ENCODE measurements at places on chromosomes 7 and 10.

- H3K27ac ChIP-seq: no peak overlapping the region
- H3K4me1 ChIP-seq: no peaks in the 10 kb centered on the region
- H3K36me3 ChIP-seq: no peaks in the 10 kb centered on the region
- DNase-seq: no peak
- peaks cover 47% of the 10 kb centered on the region for H3K27me3 ChIP-seq
Measured at GRCh38 chr10:94308866-94309265, 53.9 kb downstream of the NOC3L start.

GRCh38 chr7:47950714-47951113 is 2.4 kb upstream of the PKD1L1 start:
- no peak overlapping the region for H3K4me3 ChIP-seq
- no peak for DNase-seq
- no peak overlapping the region for H3K27ac ChIP-seq
- H3K4me1 ChIP-seq: no peaks in the 10 kb centered on the region

- H3K27ac ChIP-seq: no peak overlapping the region
- H3K27me3 ChIP-seq: peaks cover 5% of the 10 kb centered on the region
- no peaks in the 10 kb centered on the region for H3K4me1 ChIP-seq
- H3K36me3 ChIP-seq: no peaks in the 10 kb centered on the region
Measured at GRCh38 chr10:76111986-76112825, 680.8 kb downstream of the LRMDA start.

DNA sequence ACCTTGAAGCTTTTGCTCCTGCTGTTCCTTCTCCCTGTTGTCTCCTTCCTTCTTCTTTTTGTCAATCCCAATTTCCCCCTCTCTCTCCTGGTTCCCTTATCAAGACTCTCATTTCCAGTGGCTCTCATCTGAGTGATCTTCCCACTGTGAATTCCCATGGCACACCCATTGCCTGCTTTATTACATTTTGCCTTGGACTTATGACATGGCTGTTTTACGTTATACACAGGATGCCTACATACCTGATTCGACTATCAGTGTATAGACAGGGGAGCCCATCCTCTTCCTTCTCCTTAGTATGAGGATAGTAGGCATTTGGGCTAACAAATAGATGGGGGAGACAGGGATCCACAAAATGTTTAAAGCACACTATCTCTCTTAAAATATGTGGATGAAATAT is 39.9 kb upstream of the EFCAB10 start:
- no peaks in the 10 kb centered on the region for H3K27me3 ChIP-seq
- no peak for DNase-seq
- H3K27ac ChIP-seq: no peak overlapping the region
- peaks cover 5% of the 10 kb centered on the region for H3K36me3 ChIP-seq

DNA sequence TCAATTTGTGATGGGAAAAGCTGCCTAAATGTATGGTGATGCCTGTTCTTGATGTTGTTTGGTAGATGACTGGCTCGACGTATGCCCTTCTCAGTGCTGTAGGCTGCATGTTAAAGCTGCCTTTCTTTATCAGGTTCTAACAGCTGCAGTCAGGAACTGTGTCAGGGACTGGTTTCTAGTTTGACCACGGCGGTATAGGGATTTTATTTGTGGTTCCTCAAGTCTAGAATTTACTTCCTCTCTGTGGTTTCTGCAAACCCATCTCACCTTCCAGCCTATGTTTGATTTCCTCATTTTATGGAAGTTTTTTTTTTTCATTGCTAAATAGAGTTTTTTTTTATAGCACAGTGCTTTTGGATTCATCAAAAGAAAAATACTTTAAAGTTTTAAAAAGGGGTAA is 26.5 kb downstream of the LMTK2 start:
- H3K4me1 ChIP-seq: peaks cover 52% of the 10 kb centered on the region
- H3K36me3 ChIP-seq: peaks cover 5% of the 10 kb centered on the region
- peak overlapping the region; percentile 88 for H3K27ac ChIP-seq
- peak; percentile 68 for DNase-seq
- peaks cover 11% of the 10 kb centered on the region for H3K27me3 ChIP-seq

DNA sequence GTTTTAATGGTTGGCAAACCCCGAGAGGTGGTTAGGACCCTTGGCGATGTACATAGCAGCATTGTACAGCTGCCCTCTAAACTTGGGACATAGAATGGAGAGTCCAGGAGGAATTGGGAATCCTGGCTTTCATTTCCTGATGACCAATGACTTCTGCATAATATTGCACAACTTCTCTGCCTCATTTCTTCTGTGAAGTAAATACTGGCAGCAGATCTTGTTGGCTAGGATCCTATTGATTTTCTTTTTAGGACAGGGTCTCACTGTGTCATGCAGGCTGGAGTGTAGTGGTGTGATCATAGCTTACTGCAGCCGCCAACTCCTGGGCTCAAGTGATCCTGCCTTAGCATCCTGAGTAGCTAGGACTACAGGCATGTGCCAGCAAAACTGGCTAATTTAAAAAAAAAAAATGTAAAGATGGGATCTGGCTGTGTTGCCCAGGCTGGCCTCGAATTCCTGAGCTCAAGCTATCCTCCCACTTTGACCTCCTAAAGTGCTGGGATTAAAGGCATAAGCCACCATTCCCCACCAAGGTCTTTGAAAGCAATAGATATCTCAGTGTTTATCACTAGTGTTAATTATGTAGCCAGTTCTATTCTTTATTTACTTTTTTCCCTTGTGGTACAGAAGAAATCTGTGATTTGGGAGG is 58.1 kb downstream of the PODXL start:
- no peaks in the 10 kb centered on the region for H3K27me3 ChIP-seq
- H3K36me3 ChIP-seq: no peaks in the 10 kb centered on the region
- H3K4me1 ChIP-seq: peaks cover 16% of the 10 kb centered on the region
- DNase-seq: no peak
- H3K27ac ChIP-seq: no peak overlapping the region

DNA sequence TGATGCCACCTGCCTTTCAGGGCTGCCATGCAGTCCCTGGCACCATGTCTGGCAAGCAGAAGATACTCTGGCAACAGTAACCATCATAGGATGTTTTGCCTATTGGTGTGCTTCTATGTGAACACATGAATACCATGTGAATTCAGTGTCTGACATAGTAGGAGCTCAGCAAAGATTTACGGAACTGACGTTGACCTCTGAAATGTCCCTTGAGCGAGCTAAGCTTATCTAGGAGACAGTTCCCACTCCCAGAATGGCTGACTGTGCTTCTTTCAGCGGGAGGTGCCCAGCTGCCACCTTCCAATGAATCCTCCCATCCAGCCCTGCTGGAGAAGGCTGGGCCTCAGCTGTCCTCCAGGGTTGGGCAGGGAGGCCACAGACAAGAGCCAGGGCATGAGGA is 71.2 kb upstream of the LRRC18 start:
- no peak for DNase-seq
- no peak overlapping the region for H3K4me3 ChIP-seq
- peaks cover 2% of the 10 kb centered on the region for H3K4me1 ChIP-seq

GRCh38 chr7:1065585-1066241 is 21.4 kb downstream of the GPR146 start:
- no peak overlapping the region for H3K4me3 ChIP-seq
- peak; percentile 86 for DNase-seq
- no peaks in the 10 kb centered on the region for H3K4me1 ChIP-seq
- H3K36me3 ChIP-seq: no peaks in the 10 kb centered on the region

- peaks cover 20% of the 10 kb centered on the region for H3K27me3 ChIP-seq
- no peaks in the 10 kb centered on the region for H3K4me1 ChIP-seq
- H3K4me3 ChIP-seq: no peak overlapping the region
- no peaks in the 10 kb centered on the region for H3K36me3 ChIP-seq
- no peak for DNase-seq
Measured at GRCh38 chr7:194252-195009, 2.1 kb downstream of the FAM20C start.

DNA sequence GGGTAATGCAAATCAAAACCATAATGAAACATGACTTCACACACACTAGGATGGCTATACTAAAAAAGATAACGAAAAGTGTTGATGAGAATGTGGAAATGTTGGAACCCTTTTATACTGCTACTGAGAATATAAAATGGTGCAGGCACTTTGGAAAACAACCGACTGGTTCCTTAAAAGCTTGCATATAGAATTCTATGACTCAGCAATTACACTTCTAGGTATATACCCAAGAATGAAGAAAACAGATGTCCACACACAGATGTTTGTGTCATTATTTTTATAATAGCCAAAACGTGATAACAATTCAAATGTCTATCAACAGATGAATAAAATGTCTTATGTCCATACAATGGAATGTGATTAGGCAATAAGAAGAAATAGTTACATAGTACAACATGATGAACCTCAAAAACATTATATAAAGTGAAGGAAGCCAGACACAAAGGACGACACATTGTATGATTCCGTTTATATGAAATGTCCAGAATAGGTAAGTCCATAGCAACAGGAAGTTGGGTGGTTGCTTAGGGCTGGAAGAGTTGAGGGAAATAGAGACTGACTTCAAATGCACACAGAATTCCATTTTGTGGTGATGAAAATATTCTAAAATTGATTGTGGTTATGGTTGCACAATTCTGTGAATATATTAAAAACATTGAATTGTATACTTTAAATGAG is 148.3 kb upstream of the PHYHIPL start:
- H3K4me1 ChIP-seq: no peaks in the 10 kb centered on the region
- DNase-seq: no peak
- H3K27ac ChIP-seq: no peak overlapping the region
- no peak overlapping the region for H3K4me3 ChIP-seq
- no peaks in the 10 kb centered on the region for H3K27me3 ChIP-seq
- H3K36me3 ChIP-seq: no peaks in the 10 kb centered on the region

- H3K36me3 ChIP-seq: no peaks in the 10 kb centered on the region
- peaks cover 6% of the 10 kb centered on the region for H3K4me1 ChIP-seq
- peaks cover 54% of the 10 kb centered on the region for H3K27me3 ChIP-seq
- DNase-seq: no peak
- no peak overlapping the region for H3K27ac ChIP-seq
Measured at GRCh38 chr7:120856621-120857352, 1.2 kb downstream of the TSPAN12 start.

DNA sequence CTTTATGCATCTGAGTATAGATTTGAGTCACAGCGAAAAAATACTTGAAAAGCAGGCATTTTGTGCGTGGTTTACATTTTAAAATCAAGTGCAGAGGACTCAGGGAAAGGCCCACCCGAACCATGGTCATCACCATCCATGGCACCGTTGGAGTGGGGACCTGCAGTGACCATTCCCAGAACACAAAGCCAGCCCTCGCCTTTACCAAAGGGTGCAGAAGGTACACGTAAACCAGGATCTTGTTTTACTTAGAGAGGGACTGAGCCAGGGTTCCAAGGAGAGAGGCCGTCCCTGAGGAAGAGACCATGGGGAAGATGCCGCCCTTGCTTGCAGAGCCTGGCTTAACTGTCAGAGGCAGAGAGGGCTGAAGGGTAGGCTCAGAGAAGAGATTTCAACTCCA is 12.0 kb upstream of the CNPY1 start:
- no peak overlapping the region for H3K27ac ChIP-seq
- no peaks in the 10 kb centered on the region for H3K36me3 ChIP-seq
- no peaks in the 10 kb centered on the region for H3K4me1 ChIP-seq
- H3K4me3 ChIP-seq: no peak overlapping the region

DNA sequence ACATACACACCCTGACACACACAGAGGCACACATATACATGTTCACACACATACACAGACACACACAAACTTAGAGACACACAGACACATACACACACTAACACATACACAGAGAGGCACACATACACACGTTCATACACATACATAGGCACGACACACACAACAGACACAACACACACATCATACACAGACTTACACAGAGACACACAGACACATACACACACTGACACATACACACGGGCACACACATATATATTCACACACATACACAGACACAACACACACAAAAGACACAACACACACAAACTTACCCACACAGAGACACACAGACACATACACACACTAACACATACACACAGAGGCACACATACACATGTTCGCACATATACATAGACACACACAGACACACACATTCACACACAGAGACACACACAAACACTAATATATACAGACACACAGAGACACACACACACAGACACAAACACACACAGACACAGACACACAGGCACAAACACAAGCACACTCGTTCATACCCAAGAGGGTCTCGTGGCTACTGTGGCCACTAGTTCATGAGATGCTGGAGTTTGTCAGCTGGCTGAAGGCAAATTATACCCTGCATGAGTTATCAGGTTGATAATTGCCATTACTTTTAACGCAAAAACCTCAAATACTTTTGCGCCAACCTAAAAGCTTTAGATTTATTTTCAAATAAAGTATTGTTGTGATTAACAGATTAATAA is 17.7 kb upstream of the KLF6 start:
- no peak overlapping the region for H3K4me3 ChIP-seq
- H3K4me1 ChIP-seq: peaks cover 26% of the 10 kb centered on the region
- DNase-seq: no peak
- H3K36me3 ChIP-seq: no peaks in the 10 kb centered on the region
- H3K27ac ChIP-seq: no peak overlapping the region

DNA sequence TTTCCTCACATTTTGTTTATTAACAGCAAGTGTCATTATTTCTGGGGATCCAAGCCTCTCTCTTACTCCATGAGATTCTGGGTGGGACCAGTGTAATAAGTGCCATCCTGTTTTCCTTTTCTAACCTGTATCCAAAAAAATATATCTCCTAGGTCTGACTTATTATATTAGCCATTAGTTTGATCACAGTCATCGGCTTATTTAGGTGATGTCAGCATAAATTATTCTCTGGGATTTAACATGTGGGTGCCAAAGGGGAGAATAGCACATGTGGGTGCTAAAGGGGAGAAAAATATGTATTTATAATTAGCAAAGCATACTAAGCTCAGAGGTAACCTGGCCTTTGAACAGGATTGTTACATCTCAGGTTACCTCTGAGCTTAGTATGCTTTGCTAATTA is 293.8 kb upstream of the SEMA3D start:
- no peaks in the 10 kb centered on the region for H3K27me3 ChIP-seq
- H3K27ac ChIP-seq: no peak overlapping the region
- no peak for DNase-seq
- no peaks in the 10 kb centered on the region for H3K4me1 ChIP-seq
- no peaks in the 10 kb centered on the region for H3K36me3 ChIP-seq
- no peak overlapping the region for H3K4me3 ChIP-seq

- H3K27me3 ChIP-seq: peaks cover 2% of the 10 kb centered on the region
- no peak for DNase-seq
- H3K27ac ChIP-seq: no peak overlapping the region
- peaks cover 14% of the 10 kb centered on the region for H3K4me1 ChIP-seq
- no peaks in the 10 kb centered on the region for H3K36me3 ChIP-seq
- H3K4me3 ChIP-seq: no peak overlapping the region
Measured at GRCh38 chr10:97547271-97547600, 25.3 kb upstream of the ANKRD2 start.

- no peak overlapping the region for H3K27ac ChIP-seq
- no peaks in the 10 kb centered on the region for H3K36me3 ChIP-seq
- no peak for DNase-seq
- H3K27me3 ChIP-seq: no peaks in the 10 kb centered on the region
- H3K4me1 ChIP-seq: no peaks in the 10 kb centered on the region
Measured at GRCh38 chr7:47328392-47329319, 253.3 kb downstream of the TNS3 start.

GRCh38 chr10:6406220-6407033 is 173.6 kb downstream of the PRKCQ start:
- no peak overlapping the region for H3K4me3 ChIP-seq
- H3K27me3 ChIP-seq: peaks cover 7% of the 10 kb centered on the region
- H3K36me3 ChIP-seq: no peaks in the 10 kb centered on the region
- no peak for DNase-seq
- H3K4me1 ChIP-seq: peaks cover 45% of the 10 kb centered on the region
